ENCODE measurements at places on chromosomes 5 and 9.

DNA sequence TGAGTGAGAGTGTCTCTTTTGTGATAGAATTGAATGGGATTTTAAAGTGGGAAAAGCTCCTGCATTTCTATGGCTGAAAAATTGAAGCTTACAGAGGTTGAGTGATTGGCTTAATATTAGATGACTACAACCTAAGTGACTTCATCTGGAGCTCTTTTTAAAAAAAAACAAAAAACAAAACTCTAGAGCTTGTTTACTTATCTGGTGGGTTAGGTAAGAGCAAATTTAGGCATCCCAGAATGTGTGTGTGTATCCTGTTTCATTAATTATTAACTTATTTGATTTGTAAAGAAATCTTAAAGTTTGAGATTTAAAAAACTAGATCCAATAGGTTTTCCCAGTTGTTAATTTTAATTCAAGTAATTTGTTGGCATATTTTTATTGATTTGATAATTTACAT is 60.1 kb downstream of the SCAMP1 start:
- DNase-seq, result no peak

- no peak for DNase-seq
Measured at GRCh38 chr5:5418764-5419163, 3.7 kb upstream of the ICE1 start.

DNA sequence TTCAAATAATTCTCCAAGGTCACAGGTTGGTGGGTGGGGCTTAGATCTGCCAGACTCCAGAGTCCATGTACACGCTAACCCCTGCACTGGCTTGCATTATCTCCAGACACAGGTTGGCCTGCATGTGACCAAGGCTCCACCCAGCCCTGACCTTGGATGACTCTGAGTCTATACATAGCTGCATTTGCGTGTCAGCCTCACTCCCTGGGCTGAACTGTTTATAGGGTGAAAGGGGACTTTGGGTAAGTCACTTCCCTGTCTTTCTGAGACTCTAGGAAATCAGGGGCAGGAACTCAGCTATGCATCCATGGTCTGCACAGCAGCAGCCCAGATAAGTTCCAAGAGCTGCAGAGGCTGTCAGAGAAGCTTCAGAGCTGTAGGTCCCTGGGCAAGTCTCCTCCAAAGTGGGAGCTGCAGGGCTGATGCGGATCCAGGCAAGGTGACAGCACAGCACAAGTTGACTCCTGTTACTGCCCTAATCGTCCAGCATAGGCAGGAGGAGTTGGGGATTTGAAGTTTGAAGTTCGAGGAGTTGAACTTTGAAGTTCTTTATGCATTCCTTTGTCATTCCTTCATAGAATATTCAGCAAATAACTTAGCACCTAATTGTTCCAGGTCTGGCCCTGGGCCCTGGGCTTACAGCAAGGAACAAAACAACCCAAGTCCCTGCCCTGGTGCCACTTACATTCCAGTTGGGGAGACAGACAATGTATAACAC is 53.4 kb downstream of the SLC22A5 start:
- DNase-seq, result no peak

DNA sequence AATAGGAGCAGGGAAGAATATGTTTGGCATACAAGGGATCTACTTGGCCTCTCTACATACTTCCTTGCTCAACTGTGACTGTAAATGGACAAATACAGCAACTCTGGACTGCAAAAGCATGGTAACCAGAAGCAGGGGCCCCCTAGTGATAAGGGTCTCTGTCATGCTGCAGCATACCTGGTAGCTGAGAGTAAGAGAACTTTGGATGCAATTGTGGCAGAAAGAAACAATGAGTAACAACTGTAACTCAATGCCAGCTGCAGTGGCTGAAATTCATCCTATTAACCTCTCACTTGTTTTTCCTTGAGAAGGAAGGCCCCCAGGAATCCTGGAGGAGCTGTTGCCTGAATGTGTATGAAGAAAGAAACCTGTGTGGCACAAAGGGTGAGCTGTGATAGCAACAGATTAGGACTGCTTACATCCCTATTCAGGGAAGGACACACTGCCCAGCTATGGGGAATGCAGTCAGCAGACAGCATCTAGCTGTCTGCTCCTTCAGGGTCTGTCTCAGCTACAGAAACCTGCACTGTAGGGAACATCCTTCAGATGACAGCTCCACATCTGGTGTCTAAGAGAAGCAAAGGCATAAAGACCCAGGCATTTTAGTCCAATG is 468.1 kb upstream of the ACTBL2 start:
- no peak for DNase-seq

DNA sequence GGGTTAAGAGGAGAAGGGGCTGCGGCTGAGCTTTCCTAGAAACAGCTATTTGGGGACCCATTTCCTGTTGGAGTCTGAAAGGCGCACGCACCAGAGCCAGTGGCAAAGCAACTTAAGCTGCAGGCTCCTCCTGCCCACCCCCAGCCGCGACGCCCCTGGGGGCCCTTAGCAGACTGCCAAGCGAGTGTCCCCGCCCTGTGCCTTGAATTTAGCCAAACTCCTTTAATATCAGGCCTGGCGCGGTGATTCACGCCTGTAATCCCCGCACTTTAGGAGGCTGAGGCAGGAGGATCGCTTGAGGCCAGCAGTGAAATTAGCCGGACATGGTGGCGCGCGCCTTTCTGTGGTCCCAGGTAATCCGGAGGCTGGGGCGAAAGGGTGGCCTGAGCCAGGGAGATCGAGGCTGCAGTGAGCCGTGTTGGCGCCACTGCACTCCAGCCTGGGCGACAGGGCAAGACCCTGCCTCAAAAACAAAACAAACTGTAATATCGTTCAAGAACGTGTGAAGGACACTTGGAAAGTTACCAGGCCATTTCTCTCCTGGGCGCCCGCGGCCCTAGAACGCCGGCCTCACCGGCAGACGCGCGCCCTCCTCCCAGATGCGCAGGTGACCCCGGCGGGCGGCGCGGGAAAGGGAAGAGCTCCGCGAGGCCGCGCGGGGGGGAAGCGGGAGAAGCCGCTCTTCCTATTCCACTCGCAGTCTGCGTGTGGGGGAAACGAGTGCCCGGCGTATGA is 1.0 kb upstream of the F2R start:
- no peak for DNase-seq

- no peak for DNase-seq
Measured at GRCh38 chr5:55241746-55242145, 8.3 kb upstream of the CCNO start.

- no peak for DNase-seq
Measured at GRCh38 chr5:60640901-60641300, 59.1 kb downstream of the DEPDC1B start.

DNA sequence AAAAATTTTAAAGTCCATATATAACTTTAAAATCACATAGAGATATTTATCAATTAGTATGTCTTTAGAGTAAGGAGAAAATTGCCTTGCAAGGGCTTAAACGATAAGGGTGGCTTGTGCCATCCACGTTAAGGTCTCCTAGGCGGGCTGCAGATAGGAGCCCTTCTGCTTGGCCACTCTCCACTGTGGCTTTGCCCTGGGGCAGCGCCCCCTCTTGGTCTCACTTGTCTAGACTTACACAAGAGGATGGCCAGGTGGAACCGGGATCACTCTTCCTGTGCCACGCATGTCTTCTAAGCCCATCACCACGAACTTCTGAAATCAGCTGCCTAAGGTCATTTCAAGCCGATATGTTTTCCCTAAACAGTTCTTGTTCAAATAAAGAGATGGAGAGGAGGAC is 2.9 kb downstream of the FPGS start:
- no peak for DNase-seq

DNA sequence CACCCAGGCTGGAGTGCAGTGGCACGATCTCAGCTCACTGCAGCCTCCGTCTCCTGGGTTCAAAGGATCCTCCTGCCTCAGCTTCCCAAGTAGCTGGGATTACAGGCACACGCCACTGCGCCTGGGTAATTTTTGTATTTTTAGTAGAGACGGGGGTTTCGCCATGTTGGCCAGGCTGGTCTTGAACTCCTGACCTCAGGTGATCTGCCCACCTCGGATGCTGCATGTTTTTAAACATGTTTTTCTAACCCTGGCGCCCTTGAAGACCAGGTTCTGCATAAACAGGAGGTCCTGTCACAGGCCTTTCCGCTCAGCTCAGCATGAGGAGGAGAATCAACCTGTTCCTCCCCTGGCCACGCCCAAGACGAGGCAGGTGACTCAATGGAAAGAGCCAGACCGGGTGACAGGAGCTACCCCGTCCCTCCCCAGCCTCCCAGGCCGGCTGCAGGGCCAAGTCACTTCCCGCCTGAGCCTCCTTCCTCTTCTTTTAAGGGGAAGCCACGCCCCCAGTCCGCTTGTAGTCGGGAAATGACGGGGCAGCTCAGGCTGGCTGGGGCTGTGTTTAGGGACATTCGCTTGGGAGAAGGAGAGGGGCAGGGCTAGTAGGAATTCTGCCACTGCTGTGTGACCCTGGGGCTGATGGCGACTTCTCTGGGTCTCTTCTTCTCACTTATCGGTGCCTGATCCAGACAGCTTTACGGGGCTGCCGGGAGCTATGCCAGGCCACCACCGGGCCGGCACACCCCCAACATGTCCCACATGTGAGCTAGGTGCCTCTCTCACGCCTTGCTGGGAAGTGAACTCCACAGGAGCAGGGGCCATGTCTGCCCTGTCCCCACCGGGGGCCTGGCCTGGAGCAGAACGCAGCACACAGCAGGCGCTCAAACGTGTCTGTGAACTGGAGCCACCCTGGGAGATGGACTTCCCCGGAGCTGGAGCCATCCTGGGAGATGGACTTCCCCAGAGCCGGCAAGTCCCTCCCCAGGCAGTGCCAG is 6.1 kb downstream of the NOTCH1 start:
- no peak for DNase-seq

- DNase-seq, result no peak
Measured at GRCh38 chr9:98569491-98569890, 139.2 kb downstream of the GABBR2 start.

DNA sequence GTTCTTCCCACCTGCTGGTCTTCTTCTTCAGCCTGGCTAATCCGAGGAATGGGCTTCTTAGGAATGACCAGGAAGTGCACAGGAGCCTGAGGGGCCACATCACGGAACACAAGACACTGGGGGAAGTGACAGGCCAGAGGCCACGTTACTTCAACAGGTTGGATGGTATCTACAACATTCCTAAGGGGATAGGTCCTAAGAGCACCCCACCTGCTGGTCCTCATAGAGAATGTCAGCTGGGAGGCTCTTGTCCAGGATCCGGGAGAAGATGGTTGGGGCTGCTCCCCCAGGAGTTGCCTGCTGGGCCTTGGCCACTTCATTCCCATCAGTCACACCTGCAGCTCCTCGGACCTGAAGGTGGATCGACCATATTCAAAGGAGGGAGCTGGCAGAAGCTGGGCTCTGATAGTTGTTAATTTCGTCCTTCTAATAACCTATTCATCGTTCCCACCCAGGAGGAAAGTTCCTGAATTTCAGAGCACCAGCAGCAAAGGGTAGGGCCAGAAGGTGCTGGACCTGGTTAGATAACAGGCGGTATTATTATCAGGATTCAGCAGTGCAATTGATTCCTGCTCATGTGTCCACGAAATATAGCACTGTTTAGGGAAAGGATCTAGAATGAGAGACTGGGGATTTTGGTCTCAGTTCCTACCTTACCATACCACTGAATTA is 1.3 kb downstream of the HINT2 start:
- DNase-seq, result no peak

DNA sequence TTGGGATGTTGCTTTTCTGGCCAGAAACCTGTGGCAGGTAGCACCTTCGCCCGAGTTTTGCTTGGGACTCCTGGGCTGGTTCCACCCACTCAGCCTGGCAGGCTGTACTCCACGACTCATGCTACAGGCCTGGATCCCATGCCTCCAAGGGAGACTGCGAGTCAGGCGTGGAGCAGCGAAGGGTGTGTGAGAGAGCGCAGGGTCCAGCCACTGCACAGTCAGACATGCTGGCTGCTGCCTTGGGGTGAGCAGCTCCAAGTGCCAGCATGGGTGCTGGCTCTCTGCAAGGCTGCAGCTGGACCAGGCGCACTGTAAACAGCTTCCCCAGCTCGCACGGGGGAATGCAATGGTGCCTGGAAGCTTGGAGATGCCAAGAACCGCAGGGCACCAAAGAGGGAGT is 249.6 kb upstream of the EDIL3 start:
- DNase-seq, result no peak

DNA sequence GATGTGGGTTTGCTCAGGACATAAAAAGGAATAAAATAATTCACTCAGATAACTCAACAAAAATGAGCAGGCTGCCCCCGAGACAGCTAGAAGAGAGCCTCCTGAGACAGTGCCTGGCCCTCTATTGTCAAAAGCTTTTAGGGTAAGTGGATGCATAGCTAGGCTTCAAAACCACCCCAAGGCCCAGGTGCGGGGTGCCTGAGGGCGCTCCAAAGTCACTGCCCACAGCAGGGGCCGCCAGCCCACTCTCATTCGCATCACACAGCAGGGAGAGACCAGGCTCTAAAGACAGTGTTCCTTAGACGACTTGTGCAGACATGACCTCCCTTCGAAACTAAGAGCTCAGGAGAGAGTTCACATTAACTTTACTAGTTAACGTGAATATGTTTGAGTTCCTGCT is 271.5 kb downstream of the FSTL4 start:
- no peak for DNase-seq

DNA sequence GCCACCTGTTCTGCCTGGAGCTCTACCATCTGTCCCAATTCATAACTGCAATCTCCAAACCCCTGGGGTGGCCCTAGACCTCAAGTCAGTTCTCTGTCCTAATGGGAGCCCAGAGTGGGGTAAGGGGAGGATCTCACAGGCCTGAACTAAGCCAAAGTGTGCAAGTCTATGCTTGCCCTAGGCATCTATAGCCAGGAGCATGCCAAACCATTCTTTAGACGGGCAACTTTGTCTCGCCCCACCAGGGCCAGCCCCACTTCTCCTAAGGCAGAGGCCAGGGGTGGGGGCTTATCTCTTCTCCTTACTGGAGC is 3.3 kb downstream of the ACSL6 start:
- DNase-seq, result no peak

DNA sequence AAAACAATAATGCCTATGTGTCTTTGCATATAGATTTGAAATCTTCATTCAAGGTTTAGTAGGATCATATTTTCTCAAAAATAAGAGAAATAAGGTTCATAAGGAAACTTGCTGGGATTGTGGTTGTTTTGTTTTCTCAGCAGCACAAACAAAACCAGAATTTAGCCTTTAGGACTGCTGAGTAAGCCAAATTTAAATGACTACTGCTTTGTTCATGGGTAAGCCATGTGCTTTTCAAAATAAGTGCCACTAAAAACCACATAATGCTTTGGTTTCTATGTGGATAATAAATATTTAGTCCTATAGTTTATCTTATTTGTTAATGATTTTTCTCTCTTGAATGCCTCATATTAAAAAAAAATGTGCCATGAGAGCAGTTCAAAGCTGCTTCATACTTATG is 38.8 kb downstream of the PTCD2 start:
- no peak for DNase-seq

- DNase-seq, result no peak
Measured at GRCh38 chr5:110940136-110940535, 131.4 kb upstream of the TSLP start.

GRCh38 chr5:76733049-76733417 is 17.1 kb downstream of the F2R start:
- DNase-seq, result no peak
